Posterior cingulate gyrus (tissue), 11 donors: ENCODE measurements at places on chromosomes 11 and 22.

- DNase-seq, result no peak
Observed at GRCh38 chr11:16883174-16883573, 131.0 kb downstream of the PLEKHA7 start.

GRCh38 chr11:93477684-93478234 lies 65.4 kb downstream of the SMCO4 start:
- DNase-seq, result no peak

GRCh38 chr11:1792461-1792860 lies 28.7 kb upstream of the CTSD start:
- no peak for DNase-seq

DNA sequence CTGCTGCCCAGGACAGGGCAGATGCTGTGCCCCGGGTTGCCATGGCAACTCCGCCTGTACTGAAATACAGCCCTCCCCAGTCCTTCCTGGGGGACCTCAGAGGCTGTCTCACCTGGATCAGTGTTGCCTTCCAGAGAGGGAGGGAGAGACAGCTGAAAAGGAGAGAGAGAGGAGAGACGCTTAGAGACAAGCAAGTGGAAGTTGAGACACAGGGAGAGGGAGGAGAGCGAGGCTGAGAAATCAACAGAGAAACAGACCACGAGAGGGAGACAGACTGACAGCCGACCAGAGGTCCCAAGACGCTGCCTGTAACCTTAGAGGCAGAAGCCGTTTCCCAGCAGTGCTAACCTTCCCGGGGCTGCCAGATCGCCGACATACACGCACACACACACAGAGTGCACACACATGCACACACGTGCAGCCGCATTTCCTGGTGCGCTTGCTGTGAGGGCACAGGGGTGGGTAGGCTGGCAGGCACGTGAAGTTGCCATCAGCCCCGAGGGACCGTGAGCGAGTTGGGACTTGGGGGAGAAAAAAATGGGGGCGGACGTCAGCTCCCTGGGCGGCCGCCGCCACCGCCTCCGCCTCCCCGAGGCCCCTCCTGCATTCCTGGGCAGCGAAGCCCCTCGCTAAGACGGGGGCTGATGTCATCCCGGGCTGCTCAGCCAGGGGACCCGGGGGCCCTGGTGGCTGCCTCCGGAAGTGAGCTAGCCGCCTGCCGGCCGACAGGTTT lies 88.6 kb upstream of the CRYBB3 start:
- no peak for DNase-seq

DNA sequence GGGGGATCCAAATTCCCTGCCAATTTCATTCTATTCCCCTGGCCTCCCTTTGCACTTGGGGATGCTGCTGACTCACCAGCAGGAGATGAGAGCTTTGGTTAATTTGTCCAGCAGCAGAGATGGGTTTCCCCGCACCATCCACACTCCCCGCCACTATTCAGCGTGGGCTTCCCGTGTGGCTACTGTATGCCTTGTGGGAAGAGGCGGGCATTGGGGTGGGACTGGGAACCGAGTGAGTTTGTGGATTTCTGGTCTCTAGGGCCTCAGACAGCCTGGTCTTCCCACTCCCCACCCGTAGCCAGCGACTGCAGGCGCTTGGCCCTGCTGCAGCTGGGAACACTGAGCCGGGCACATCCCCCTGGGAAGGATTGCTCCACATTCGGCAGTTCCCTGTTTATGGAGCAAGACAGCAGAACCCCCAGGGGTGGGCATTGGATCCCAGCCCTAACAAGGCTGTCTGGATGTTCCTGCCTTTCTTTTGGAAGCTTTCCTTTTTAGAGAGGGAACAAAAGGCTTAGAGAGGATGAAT lies 23.4 kb downstream of the KIAA1671 start:
- DNase-seq, result peak; percentile 60

DNA sequence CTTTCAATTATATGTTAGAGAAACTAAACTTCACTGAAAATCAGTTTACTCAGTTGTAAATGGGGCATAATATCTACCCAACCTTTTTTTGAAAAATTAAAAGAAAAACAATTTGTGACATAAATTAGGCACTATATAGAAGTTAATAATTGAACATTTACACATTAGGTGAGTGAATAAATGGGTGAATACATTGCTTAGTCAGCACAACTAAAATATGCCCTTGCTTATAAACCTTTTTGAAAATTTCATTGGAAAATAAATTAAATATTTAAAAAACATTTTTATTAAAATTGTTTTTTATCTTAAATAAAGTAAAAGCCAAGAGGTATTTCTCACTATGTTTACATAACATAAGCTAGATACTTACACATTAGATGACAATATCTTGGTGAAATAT lies 994.5 kb upstream of the TENM4 start:
- DNase-seq, result no peak

DNA sequence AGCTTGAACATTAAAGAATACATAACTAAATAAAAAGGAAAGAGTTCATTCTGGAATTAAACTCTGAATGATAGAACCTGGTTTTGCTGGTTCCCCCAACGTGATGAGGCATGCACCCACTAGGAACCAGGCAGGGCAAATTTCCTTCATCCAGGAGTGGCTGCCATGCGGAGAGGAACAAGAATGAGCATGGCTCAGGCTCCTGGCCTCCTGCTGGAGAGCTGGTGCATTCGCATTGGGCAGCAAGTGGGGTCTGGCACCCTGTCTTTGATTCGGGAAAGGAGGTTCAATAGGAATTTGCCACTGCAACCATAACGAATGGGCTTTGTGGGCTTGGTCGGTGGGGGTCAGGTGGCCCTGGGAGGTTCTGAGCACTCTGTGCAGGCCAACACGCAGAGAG lies 169.8 kb upstream of the TENM4 start:
- no peak for DNase-seq

DNA sequence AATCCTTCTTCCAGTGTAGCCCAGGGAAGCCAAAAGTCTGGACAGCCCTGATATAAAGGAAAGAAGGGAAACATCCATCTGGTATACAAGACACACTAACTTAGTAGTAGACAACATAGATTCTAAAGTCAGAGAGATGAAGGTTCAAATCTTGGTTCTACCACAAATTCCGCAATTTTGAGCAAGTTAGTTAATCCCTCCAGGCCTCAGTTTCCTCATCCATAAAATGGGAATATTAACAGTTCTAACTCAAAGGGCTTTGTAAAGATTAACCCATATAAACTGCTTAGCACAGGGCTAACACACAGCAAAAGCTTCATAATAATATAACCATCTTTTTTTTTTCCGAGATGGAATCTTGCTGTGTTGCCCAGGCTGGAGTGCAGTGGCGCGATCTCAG lies 10.7 kb downstream of the LRP4 start:
- no peak for DNase-seq

DNA sequence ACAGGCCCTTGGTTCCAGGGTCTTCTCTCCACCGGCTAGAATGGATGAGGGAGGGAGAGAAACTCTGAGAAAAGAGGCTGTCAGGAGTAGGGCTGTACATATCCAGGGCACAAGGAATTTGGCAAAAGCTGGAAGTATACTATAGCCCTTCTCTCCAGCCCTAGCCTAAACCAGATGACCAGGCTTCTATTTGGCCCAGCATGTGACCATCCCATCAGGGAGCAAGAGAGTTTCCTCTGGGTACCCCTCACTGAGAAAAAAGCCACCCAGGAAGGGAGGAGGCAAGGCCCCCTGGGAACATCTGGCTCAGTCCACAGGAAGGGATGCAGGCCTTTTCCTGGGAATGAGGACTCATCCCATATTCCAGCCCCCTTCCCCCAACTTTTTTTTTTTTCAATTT lies 8.3 kb downstream of the CD44 start:
- DNase-seq, result no peak

- no peak for DNase-seq
Observed at GRCh38 chr22:40247976-40248375, 70.3 kb downstream of the TNRC6B start.

DNA sequence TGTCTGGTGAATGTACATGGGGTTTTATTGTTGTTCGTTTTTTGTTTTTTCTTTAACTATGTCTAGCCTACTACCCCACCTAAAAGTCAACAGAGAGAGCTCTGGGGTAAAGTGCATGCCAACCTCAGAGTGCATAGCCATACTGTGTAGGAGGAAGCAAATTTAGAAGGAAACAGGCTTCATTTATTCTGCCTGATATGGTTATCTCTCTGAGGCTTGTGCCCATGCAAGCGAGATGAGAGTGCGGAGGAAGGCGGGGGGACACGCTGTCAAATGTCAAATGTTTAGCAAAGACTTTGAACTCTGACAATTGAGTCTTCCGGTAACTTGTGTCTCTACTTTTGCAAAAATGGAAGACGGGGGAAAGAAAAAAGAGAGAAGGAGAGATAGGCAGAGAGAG lies 295.5 kb downstream of the ETS1 start:
- DNase-seq, result no peak

DNA sequence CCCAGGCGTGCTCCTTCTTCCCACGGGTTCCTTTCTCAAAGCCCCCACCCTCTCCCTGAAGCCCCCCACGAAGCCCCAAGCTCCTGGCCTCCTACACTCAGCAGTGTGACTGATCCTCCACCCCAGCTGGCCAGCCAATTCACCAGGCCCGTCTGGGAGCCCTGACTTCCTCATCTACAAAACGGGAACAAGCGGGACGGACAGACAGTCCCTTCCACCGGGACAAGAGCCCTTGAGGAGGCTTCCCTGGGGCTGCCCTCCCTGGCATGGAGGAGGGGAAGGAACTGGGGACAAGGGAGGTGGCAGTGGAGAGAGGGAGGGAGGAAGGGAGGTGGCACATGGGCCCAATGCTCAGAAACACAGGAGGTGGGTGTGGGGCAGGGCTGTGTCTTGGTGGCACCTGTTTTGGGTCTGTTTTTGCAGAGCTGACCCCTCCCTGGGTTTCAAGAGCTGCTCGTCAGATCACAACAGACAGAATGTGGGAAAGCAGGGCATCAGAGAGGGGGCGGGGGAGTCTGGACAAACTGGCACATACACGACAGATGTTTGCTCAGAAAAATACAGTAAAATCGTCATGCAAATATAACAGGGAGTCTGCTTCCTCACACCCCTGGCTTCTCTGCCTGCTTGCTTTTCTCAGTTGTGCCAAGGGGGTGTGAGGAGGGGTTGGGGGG lies 56.8 kb downstream of the ELFN2 start:
- no peak for DNase-seq

DNA sequence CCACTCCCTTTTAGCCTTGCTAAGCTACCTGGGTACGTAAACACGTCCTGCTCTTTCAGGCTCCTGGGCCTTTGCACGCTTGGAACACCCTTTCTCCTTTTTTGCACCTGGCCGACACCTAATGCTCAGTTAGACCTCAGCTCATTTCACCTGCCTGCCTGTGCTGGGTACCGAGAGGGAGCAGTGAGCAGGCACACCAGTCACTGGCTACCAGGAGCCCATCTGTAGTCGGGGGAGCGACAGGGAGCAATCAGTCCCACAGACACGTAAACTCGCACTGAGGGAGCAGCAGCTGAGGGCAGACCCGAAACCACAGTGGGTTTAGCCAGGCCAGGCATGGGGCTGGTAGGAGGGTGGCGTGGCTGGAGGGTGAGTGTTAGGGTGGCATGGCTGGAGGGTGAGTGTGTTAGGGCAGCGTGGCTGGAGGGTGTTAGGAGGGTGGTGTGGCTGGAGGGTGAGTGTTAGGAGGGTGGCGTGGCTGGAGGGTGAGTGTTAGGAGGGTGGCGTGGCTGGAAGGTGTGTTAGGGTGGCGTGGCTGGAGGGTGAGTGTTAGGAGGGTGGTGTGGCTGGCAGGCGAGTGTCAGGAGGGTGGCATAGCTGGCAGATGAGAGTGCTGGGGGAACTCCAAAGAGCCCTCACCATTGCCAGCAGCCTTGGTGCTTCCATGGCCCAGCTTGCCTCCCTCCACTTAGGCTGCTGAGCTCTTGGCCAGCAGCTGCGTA lies 6.4 kb upstream of the GTSE1 start:
- DNase-seq, result no peak

- peak; percentile 74 for DNase-seq
Observed at GRCh38 chr11:396948-397548, 3.0 kb downstream of the PKP3 start.

- no peak for DNase-seq
Observed at GRCh38 chr22:19852177-19852781, 2.4 kb downstream of the GNB1L start.
